ENCODE measurements at places on chromosomes 4 and X.

DNA sequence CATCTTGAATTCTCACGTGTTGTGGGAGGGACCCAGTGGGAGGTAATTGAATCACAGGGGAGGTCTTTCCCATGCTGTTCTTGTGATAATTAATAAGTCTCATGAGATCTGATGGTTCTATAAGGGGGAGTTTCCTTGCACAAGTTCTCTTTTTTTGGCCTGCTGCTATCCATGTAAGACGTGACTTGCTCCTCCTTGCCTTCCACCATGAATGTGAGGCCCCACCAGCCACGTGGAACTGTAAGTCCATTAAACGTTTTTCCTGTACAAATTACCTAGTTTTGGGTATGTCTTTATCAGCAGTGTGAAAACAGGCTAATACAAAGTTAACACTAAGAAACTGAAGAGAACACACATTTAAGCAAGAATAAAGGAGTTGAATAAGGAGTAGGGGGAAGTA is 16.0 kb downstream of the TBCK start:
- no peak for DNase-seq

GRCh38 chrX:139787601-139788000 is 79.6 kb upstream of the MCF2 start:
- DNase-seq, result no peak

DNA sequence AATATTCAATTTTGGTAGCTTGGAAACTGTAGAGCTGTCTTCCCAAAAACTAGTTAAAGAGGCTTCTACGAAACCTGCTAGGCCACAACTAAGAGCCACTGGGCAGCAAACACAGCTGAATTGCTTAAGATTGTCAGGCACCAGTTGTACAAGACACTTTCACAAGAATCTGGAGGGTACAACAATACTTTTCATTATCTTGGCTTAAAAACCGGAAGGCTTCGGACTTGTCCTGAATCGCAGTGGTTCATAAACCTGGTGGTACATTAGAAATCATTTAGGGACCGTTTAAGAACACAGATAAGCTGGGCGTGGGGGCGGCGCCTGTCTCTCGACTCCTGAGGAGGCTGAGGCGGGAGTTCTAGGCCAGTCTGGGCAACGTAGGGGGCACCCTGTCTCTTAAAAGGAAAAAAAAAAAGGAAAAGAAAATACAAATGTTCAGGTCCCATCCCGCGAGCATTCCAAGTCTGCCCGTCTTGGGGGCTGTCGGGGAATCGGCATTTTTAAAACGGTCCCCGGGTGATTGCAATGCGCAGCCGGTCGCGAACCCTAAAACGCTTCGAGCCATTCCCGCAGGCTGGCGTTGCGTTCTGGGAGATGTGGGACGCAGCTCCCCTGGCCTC is 763 bp downstream of the PYURF start:
- peak; percentile 13 for DNase-seq

GRCh38 chr4:114273238-114273637 is 293.8 kb upstream of the ARSJ start:
- no peak for DNase-seq

GRCh38 chr4:38872620-38873019 is 5.0 kb downstream of the FAM114A1 start:
- no peak for DNase-seq

All from thoracic aorta (tissue), 2 donors.